ENCODE measurements at places on chromosomes 5 and 9.
A peak's percentile ranks its signal among the peaks of the same experiment; 100 is the strongest.

GRCh38 chr5:146620669-146621051 lies 104.7 kb upstream of the GPR151 start:
- no peak for DNase-seq

DNA sequence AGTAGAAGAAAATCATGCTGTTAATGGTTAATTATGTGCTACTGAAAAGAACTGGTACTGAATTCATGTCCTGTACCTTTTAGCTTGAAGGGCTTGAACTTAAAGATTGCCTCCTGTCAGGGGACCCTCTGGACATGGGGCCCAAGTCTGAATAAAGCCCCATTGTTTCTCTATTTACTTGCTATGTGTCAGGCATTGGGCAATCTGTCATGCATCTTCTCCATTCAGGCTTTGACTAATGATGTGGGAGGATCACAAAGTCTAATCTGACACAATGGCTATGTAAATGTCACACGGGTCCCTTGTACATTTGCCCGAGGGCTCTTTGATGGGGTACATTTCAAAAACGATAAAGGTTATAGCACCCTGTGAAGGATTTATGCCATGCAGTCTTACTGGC lies 64.0 kb upstream of the TUSC1 start:
- DNase-seq: no peak

- no peak for DNase-seq
Measured at GRCh38 chr5:79135790-79136553, 24.4 kb downstream of the BHMT start.

DNA sequence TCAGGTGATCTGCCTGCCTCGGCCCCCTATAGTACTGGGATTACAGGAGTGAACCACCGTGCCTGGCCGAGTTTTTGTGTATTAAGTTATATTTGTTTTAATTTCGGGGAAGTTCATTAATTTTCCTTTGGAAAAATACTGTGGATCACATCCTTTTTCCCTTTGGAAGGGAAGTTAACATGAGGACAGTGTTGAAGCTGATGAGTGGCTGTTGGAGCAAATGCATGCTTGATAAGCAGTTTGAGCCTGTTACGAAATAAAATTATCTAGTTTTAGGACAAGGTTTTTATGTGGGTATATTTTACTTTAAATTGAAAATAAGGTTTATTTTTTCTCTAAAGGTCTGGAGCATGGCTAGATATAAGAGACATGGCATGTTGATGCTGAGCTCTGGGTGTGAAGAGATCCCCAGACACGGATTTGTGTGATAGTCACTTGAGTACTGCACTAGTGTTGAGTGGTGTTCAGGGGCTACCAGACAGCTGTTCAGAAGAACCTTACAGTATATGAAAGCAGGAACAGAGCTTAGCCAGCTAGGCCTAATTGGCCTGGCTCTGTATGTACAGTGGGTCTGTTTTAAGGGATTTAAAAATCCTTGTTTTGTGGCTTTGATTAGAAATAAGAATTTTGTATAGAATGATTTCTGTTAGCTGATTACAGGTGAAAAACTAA lies 17.4 kb downstream of the LMNB1 start:
- DNase-seq: no peak

DNA sequence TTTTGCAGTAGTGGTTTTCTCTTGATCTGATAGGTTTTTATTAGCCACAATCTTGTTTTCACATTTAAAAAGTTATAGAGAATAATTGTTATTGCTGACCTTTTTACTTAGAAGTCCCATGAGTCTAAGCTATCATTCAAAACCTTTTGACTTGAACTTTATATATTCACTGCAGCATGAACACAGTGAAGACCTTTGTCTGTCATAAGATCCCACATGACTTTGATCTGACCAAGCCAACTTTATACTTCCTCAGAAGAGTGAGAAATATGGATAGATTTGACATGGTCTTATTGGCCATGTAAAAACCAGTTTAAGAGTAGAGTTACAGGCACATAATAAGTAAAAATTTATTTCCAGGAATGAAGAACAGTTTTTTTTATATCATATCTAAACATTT lies 34.1 kb downstream of the RAD1 start:
- no peak for DNase-seq

DNA sequence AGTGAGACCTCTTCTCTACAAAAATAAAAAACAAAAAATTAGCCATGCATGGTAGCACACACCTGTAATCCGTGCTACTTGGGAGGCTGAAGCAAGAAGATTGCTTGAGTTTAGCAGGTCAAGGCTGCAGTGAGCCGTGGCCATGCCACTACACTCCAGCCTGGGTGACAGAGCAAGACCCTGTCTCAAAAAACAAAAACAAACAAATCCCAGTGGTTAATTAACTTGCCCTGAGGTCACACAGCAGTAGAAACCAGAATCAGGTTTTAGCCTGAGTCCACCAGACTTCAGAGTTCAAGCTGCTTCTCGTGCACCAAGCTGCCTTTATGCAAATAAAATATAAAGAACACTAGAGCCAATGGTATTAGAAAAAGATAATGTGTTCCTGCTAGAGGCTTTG lies 169.7 kb downstream of the GOLPH3 start:
- no peak for DNase-seq

- peak; percentile 96 for DNase-seq
Measured at GRCh38 chr9:121246821-121247561, 21.0 kb upstream of the GSN start.

DNA sequence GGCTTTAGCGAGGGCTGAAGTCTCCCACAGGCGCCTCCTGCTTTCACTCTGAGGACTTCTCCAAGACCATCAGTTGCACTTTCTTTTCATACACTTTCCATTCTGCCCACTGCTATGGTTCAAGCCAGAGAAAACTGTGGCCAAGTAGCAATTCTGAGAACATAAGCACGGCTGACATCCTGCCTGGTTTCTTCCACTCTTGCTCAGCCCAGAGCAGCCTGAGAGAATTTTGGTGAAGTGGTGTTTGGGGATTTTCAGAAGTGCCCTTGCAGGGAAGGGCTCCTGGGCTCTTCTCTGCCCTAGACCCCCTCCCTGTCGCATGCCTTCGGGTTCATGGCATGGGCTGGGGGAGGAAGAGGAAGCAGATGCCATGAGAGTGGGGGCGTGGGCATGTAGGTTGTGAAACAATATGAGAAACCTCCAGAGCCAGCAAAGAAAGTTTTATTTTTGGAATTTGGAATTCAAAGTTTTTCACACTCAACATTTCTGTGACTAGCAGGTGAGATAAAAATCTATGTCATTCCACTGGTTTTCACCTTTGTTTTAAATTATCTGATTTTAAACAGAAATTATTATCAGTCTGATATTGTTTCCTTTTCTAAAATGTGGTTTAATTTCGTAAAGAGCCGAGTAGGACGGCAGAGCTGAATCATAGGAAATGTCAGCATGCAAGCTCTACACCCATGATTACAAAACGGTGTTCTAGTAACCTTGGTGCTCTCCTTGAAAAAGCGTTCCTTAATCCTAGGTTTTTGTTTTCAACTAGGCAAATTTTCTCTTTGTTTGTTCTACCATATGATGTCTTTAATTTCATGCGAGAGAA lies 27.8 kb upstream of the TNFSF8 start:
- DNase-seq: peak; percentile 95

DNA sequence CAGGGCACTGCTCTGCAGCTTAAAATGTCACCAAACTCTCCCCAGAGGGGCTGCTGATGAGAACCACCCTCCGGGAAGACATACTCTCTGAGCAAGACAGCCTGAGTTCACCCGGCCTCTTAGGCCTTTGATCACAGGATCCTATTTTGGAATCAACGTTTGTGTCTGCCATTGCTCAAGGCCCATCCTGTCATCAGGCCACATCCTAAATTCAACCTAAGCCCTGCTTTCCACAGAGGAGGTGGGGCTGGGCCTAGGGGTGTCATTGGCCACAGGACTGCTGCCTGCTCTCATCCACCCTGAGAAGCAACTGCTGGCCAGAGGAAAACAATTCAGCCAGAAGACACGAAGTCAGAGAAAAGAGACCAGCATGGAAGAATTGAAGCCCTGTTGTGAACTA lies 351.1 kb upstream of the IRX2 start:
- no peak for DNase-seq

- no peak for DNase-seq
Measured at GRCh38 chr5:119330367-119331183, 25.2 kb upstream of the TNFAIP8 start.

- no peak for DNase-seq
Measured at GRCh38 chr5:94197970-94198369, 420.4 kb downstream of the KIAA0825 start.

DNA sequence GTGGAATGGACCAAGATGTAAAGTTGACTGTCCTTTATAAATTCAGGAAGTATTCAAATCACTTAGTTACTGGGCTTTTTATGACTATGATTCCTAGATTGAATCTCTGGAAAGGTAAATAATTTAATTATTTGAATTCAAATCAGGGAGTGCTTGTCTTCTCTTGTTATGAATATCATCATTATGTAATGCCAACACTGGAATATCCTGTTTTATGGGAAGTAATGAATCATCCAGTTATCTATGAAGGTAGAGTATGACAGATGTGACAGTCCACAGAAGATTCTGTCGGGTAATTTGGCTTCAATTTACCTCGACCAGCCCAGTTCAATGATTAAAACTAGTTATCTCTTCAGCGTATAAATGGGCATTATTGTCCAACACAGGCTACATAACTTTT lies 141.0 kb upstream of the NUDT12 start:
- DNase-seq: no peak

- no peak for DNase-seq
Measured at GRCh38 chr9:77899679-77900354, 131.8 kb downstream of the GNAQ start.

DNA sequence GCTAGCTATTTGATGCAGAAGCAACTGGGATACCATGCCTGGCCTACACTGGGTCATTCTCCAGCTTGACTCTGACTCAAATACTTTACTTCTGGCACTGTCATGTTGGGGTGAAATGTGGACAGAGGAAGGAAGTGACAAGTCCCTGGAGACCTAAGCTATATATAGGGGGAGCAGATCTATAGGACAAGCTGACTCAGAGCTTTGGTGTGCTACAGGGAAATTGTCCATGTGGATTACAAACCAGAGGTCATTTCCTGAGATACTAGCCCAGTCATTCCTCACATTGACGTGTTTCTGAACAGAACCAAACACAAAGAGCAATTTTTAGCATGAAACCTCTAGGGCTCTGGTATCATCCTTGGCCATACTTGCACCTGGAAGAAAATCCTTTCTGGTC lies 531.6 kb upstream of the CLINT1 start:
- peak; percentile 36 for DNase-seq

GRCh38 chr9:131096269-131097125 lies at the start of gene AIF1L:
Gene AIF1L (plus strand): TSS chr9:131096531. CDS start chr9:131096630, 99 bp downstream.
- DNase-seq: no peak

Measured in inflammatory macrophage treated with lipopolysaccharide for 4 hours (primary cell).